ENCODE measurements at places on chromosomes 5 and 9. TPM values are rescaled to one million over a fixed set of nuclear protein-coding genes. Genes with fewer than 3 reads are reported as not detected.

GRCh38 chr9:111948951-111949350 is 52.3 kb downstream of the UGCG start:
- H3K27ac ChIP-seq: no peak overlapping the region
- H3K4me3 ChIP-seq: no peak overlapping the region
- no peak for DNase-seq
- no peaks in the 10 kb centered on the region for H3K27me3 ChIP-seq
- H3K36me3 ChIP-seq: no peaks in the 10 kb centered on the region

FER gene
- 6.5 TPM for total RNA-seq

SPINK6 gene
- not detected for total RNA-seq

DNA sequence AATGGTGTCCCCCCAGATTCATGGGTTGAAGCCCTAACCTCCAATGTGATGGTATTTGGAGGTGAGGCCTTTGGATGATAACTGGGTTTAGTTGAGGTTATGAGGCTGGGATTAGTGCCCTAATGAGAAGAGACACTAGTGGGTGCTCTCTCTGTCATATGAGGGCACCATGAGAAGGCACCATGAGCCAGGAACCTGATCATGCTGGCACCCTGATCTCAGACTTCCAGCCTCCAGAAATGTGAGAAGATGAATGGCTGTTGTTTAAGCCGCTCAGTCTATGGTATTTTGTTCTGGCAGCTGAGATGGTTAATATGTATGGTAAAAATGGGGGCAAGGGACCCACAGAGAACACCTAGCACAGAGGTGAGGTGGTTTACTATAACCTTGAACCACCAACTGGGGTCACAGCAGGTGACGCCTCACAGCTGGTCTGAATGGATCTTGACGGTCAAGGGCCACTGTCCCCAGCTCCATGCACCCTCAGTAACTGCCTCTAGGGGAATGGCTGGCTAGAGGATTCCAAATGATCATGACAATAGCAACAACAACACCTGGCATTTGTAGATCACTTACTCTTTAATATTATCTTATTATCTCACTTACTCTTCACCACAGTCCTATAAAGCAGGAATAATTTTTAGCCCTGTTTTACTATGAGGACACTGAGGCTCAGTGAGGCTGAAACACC is 57.1 kb downstream of the FOXI1 start:
- no peak overlapping the region for H3K27ac ChIP-seq
- no peaks in the 10 kb centered on the region for H3K4me1 ChIP-seq
- H3K4me3 ChIP-seq: no peak overlapping the region
- DNase-seq: no peak

ENTR1 gene
- total RNA-seq: 15.7 TPM

GRCh38 chr5:125525356-125525755 is 778.9 kb upstream of the ZNF608 start:
- no peak overlapping the region for H3K4me3 ChIP-seq
- no peak overlapping the region for H3K27ac ChIP-seq
- no peak for DNase-seq
- H3K27me3 ChIP-seq: no peaks in the 10 kb centered on the region
- no peaks in the 10 kb centered on the region for H3K36me3 ChIP-seq

FYB1 gene
- 2.8 TPM for total RNA-seq

RFX3 gene
- 4.8 TPM for total RNA-seq

- no peaks in the 10 kb centered on the region for H3K36me3 ChIP-seq
- DNase-seq: no peak
- no peak overlapping the region for H3K4me3 ChIP-seq
- H3K4me1 ChIP-seq: no peaks in the 10 kb centered on the region
These were observed 95.3 kb downstream of the PTTG1 start for GRCh38 chr5:160516696-160517530.

CDKN2B-AS1 gene
- 0.24 TPM for total RNA-seq

GRCh38 chr9:132201139-132201538 is 39.3 kb downstream of the NTNG2 start:
- peak; percentile 75 for DNase-seq
- no peaks in the 10 kb centered on the region for H3K36me3 ChIP-seq
- H3K27me3 ChIP-seq: no peaks in the 10 kb centered on the region
- H3K4me1 ChIP-seq: no peaks in the 10 kb centered on the region

DNA sequence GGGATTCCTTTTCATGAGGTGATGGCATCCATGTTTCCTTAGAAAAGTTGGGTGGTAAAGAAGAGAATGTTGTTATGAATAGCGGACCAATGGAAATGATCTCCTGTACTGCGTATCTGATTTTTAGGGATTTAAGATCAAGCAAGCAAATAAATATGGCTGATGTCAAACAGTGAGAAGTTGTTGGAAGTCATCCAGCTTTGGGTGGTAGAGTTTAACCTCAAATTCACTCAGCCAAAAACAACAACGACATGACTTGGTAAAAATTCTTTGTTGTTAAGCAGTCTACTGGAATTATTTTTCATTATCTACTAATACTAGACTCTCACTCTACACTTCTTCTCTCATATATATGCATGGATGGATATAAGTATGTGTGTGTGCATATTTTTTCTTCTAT is 426.5 kb downstream of the CTNND2 start:
- no peaks in the 10 kb centered on the region for H3K4me1 ChIP-seq
- DNase-seq: no peak
- no peaks in the 10 kb centered on the region for H3K27me3 ChIP-seq
- no peaks in the 10 kb centered on the region for H3K36me3 ChIP-seq
- H3K27ac ChIP-seq: no peak overlapping the region

- peaks cover 19% of the 10 kb centered on the region for H3K4me1 ChIP-seq
- H3K36me3 ChIP-seq: no peaks in the 10 kb centered on the region
- peak; percentile 47 for DNase-seq
- peak overlapping the region; percentile 77 for H3K4me3 ChIP-seq
- H3K27me3 ChIP-seq: no peaks in the 10 kb centered on the region
These were observed 1.1 kb downstream of the HNRNPA0 start for GRCh38 chr5:137752905-137753690.

- H3K4me3 ChIP-seq: no peak overlapping the region
- no peak for DNase-seq
- H3K27me3 ChIP-seq: no peaks in the 10 kb centered on the region
- no peaks in the 10 kb centered on the region for H3K4me1 ChIP-seq
- H3K36me3 ChIP-seq: no peaks in the 10 kb centered on the region
These were observed 23.3 kb downstream of the RAD1 start for GRCh38 chr5:34891981-34892380.

DNA sequence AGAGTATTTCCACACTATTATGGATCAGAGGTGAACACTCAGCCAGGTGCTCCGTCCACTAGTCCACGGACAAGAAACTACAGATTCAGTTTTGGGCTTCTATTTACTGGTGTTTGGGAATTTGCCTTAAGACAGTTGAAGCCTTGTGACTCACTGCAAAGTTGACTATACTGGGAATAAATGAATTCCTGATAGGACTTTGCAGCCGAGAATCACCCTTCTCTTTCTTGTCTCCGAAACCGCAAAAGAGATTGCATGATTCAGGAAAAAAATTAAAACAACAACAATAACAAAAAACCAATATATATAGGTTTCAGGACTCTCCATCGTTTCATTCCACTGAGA is 716 bp downstream of the TMEM171 start:
- DNase-seq: no peak
- no peaks in the 10 kb centered on the region for H3K4me1 ChIP-seq
- H3K4me3 ChIP-seq: peak overlapping the region; percentile 35
- H3K27me3 ChIP-seq: no peaks in the 10 kb centered on the region
- H3K36me3 ChIP-seq: no peaks in the 10 kb centered on the region

DNA sequence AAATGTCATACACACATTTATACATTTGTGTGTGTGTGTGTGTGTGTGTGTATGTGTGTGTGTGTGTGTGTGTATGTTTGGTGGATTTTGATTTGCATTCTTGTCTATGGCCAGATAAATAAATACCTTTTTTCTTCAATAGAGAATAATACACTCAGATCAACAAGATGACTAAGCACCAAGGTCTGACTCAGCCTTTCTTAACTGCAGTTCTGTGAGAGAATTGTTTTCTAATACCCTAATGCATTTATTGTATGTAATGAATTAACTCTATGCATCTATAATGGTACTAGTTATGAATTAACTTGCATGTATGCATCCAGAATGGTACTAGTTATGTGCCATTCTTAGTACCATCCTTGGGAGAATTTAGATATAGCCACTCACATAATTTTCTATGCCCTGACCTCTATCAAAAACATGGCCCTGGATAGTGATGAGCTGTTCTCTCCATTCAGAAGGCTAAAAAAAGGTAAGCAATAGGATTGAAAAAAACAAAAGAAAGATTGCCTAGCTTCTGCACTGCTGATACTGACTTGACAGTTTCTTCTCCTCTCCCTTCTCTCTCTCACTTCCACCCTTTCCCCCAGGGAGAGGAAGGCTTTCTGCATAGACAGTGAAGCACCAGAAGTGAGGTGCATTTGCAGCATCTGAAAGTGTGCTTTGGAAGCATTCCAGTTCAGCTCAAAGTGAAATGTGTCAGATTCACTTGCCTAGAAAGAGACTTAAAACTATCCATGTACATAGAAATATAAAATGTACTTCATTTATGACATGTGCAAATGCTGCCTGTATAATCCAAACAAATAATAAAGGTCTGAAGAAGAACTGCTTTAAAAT is 55.1 kb upstream of the CCDC112 start:
- no peak overlapping the region for H3K27ac ChIP-seq
- no peak for DNase-seq
- no peaks in the 10 kb centered on the region for H3K27me3 ChIP-seq
- H3K4me3 ChIP-seq: no peak overlapping the region
- peaks cover 9% of the 10 kb centered on the region for H3K4me1 ChIP-seq

DNA sequence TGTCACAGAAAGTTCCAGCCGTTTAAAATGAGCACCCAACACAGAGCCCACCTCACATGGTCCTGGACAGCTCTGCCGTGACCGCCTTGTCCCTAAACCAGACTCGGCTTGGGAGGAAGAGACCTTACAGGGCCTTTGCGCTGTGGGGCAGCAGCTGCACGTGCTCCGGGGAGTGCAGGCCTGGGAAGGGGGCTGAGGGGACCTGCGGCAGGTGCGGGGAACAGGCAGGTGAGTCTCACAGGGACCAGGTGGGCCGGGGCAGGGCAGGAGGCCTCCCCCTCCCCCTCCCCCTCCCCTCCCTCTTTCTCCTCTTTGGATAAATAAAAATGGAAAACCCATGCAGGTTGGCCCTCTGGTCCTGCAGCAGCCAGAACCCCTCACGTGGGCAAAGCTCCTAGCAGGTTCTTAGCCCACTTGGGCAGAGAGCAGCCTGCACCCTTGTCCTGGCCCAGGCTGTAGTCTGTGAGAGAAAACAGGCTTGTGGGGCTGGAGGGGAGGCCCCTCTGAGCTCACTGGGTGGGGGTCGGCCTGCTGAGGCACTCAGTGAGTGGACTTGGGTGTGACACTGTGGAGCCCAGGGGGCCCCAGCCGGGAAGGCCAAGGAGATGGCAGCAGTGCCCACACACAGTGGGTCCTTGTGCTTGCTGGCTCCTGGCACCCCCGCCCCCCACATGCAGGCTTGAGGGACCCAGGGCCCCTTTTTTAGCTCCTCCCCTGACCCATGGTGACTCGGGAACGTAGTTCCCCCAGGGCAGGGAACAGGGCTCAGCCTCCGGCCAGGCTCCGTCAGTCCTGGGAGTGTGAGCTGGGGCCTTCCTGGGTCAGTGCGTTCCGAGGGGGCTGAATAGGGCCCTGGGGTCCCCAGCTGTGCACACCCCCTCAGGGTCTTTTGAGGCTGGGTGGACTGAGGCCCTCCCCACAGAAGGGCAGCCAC is 40.0 kb upstream of the CACNA1B start:
- DNase-seq: no peak
- H3K27ac ChIP-seq: no peak overlapping the region

DNA sequence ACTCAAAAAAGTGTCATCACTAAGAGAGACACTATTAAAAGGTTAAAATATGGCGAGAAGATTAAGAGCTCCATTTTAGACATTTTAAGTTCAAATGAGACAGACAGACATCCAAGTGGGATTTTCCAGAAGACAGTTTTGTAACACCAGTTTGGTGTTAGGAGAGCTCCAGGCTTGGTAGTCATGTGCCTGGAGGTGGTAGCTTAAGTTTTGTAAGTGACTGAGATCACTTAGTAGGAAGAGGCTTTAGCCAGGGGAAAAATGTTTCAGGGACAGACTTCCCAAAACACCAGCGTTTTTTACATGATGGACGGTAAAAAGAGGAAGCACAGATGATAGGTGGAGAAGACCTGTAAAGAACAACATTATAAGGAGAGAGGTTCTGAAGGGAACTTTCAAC is 150.3 kb downstream of the GIN1 start:
- no peaks in the 10 kb centered on the region for H3K27me3 ChIP-seq
- no peak overlapping the region for H3K4me3 ChIP-seq
- no peak for DNase-seq
- H3K36me3 ChIP-seq: no peaks in the 10 kb centered on the region

HACD4 gene
- 0.09 TPM for total RNA-seq

LRRC14B gene
- total RNA-seq: not detected

GRCh38 chr5:133110709-133111108 is 58.9 kb downstream of the HSPA4 start:
- H3K27me3 ChIP-seq: no peaks in the 10 kb centered on the region
- H3K4me1 ChIP-seq: no peaks in the 10 kb centered on the region
- no peak overlapping the region for H3K27ac ChIP-seq
- no peaks in the 10 kb centered on the region for H3K36me3 ChIP-seq
- no peak for DNase-seq

FGF18 gene
- 0.13 TPM for total RNA-seq

DNA sequence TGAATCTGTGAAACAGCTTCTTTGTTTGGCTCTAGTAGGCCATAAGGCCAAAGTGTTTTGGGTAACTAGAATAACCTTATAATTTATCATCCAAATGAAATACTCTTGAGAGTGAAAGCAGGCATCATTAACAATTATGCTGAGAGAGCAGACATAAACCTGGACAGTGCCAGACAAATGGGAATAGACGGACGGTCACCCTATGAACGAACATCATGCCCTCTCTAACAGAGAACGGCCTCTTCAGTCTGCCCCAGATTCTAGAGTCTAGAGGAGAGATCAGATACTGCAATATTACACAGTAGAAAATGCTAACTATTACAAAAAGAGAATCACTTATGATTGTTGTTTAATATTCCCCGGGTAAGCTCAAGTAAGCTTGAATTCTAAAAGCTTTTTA is 68.5 kb downstream of the APBA1 start:
- no peak overlapping the region for H3K27ac ChIP-seq
- peaks cover 9% of the 10 kb centered on the region for H3K4me1 ChIP-seq
- DNase-seq: no peak
- no peak overlapping the region for H3K4me3 ChIP-seq

- no peaks in the 10 kb centered on the region for H3K36me3 ChIP-seq
- H3K4me1 ChIP-seq: peaks cover 21% of the 10 kb centered on the region
- no peak overlapping the region for H3K4me3 ChIP-seq
These were observed 1.9 kb upstream of the NDUFB6 start for GRCh38 chr9:32574858-32575257.

GRCh38 chr5:168239325-168239724 is 52.1 kb upstream of the WWC1 start:
- H3K4me1 ChIP-seq: no peaks in the 10 kb centered on the region
- DNase-seq: no peak
- H3K4me3 ChIP-seq: no peak overlapping the region
- H3K27ac ChIP-seq: no peak overlapping the region
- H3K36me3 ChIP-seq: no peaks in the 10 kb centered on the region

- H3K4me3 ChIP-seq: no peak overlapping the region
- H3K4me1 ChIP-seq: no peaks in the 10 kb centered on the region
- no peak for DNase-seq
- no peaks in the 10 kb centered on the region for H3K27me3 ChIP-seq
- no peaks in the 10 kb centered on the region for H3K36me3 ChIP-seq
These were observed 182.2 kb downstream of the AUH start for GRCh38 chr9:91179237-91180138.

GRCh38 chr5:147534172-147534951 is 24.5 kb upstream of the DPYSL3 start:
- no peaks in the 10 kb centered on the region for H3K36me3 ChIP-seq
- no peaks in the 10 kb centered on the region for H3K4me1 ChIP-seq
- DNase-seq: no peak
- H3K4me3 ChIP-seq: no peak overlapping the region
- no peaks in the 10 kb centered on the region for H3K27me3 ChIP-seq

S100Z gene
- total RNA-seq: not detected

SAPCD2 gene
- 0.04 TPM for total RNA-seq

Measured in pancreas (tissue), 10 donors.